ENCODE measurements at places on chromosomes 11 and 22. TPM values are rescaled to one million over a fixed set of nuclear protein-coding genes. Genes with fewer than 3 reads are reported as not detected.

ST14 gene
- 2.9 TPM for total RNA-seq

MAPK8IP2 gene
- 216 TPM for total RNA-seq

FAM83F gene
- total RNA-seq, result 0.10 TPM

OR56B1 gene
- total RNA-seq, result not detected

IFITM10 gene
- 15.5 TPM for total RNA-seq

CADM1 gene
- 156 TPM for total RNA-seq

CHRNA10 gene
- 0.44 TPM for total RNA-seq

WEE1 gene
- 3.0 TPM for total RNA-seq
